Stimulated activated CD4-positive, alpha-beta T cell treated with anti-CD3 and anti-CD28 coated beads, TNF-alpha, amount 100 ng/mL, for 48 hours (primary cell): ENCODE measurements at places on chromosomes 2 and 18.

GRCh38 chr18:44817831-44818473, 137.3 kb downstream of the SETBP1 start:
- no peak for DNase-seq

DNA sequence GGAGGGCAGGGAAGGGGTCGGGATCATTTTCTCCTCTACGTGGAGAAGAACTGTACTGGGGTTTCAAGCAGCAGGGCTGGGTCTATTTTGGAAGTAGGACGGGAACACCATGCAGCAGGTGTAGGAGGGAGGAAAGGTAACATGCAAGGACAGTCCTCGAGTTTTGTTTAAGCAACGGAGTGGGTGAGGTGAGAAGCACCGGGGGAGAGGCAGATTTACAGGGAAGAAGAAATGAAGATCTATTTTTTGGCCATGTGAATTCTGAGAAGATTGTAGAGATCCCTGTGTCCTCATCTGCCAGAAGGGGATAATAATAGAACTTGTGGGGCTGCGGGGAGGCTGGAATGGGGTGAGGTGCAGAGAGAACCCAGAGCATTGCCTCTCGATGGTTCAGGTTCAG, 85.6 kb downstream of the INPP5D start:
- DNase-seq = no peak

DNA sequence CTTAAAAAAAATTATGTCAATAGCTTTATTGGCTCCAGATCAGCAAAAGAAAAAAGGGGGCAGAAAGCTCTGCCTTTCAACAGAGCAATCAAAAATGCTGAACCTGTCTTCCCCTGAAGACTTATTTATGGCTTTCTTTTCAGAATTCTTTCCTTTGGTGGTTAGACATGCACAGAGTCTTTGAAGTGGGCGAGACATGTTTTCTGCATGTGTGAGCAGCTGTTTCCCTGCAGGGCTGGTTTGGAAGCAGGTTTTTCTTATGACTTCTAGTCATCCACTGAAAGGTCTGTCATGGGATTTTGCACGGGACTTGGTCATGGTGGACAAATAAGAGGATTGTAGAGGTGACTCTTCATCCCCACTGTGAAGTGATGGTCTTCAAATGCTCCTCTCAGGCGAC, 160.3 kb downstream of the VAPA start:
- no peak for DNase-seq

- no peak for DNase-seq
These were observed 33.4 kb upstream of the SERPINB7 start for GRCh38 chr18:63741769-63742168.

GRCh38 chr2:105778080-105778607, 33.4 kb downstream of the NCK2 start:
- DNase-seq = no peak
